Hematopoietic multipotent progenitor cell treated with erythropoietin and hydrocortisone succinate and interleukin-3 and kit ligand, for 4 days (in vitro differentiated cells): ENCODE measurements at places on chromosomes 7 and 10.
A peak's percentile ranks its signal among the peaks of the same experiment; 100 is the strongest.

DNA sequence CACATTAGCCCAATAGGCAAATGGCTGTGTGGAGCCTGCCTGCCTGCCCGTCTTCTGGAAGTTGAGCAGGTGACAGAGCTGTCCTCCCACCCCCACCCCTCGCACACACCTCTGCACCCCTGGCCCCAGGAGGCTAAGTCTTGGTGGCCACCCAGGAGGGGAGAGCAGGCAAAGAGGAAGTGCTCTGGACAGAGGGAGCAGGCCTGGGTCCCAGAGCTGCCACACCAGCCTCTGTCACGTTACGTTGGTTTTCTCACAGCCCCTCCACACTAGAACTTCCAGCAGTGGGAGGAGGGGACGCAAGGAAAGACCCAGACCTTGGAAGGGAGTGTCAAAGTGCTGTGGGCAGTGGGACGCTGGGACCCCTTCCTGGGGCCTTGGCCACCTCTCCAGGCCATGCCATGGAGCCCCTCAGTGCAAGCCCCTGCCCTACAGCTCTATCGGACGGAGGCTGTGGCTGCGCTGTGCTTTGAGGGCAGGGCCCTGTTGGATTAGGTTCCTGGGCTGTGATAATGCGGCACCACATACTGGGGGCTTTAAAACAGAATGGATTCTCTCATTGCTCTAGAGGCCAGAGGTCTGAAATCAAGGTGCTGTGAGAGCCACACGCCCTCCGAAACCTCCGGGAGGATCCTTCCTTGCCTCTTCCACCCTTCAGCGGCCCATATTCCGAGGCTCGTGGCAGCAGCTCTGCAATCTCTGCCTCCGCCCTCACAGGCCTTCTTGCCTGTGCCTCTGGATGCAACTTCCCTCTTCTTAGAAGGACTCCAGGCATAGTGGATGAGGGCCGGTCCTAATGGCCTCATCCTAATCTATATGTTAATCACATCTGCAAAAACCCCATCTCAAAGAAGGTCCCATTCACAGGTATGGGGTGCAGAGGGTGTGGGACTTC, 9.9 kb downstream of the PRKAG2 start:
- no peak for DNase-seq

DNA sequence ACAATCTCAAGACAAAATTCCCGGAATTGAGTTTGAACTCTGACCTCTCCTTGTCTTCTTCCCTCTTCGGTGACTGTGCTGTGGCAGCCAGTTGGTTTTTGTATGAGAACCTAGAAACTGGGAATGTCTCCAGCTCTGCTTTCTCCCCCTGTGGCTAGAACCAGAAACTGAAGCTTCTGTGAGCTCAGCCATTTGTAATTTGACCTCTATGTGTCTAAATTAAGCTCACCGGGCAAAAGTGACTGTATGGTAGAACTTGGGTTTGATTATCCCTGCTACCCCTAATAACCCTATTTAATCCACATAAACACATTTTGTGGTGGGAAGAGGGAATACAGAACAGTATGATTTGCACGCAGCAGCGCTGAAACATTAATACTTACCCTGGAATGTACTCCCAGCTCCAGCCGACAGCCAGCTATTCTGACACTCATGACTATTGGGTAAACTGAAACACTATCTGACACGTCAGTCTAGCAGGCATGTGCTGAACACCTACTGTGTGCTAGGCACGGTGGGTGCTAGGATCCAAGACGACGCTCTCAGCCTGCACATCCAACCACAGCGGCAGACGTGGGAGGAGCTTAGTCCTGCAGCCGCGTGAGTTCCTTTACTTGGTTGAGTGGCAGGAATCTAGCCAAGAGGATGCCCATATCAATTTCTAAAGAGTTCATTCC, 324.8 kb downstream of the SFMBT2 start:
- DNase-seq = no peak

DNA sequence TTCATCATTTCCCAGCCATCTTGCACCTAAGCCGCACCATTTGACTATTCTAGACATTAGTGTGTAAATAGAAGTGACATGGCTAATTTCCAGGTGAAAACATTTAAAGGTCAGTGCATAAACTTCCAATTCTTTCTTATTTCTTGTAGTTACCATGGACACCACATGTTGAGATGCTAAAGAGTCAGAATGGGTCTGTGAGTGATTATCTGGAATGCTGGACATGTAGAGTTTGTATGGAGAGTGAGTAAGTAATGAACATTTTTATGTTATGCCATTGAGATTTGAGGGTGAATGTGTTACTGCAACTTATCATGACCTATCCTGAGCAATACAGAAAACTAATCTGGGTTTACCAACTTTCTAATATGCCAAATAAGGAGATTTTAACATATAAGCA, 60.4 kb downstream of the MEOX2 start:
- DNase-seq = no peak

DNA sequence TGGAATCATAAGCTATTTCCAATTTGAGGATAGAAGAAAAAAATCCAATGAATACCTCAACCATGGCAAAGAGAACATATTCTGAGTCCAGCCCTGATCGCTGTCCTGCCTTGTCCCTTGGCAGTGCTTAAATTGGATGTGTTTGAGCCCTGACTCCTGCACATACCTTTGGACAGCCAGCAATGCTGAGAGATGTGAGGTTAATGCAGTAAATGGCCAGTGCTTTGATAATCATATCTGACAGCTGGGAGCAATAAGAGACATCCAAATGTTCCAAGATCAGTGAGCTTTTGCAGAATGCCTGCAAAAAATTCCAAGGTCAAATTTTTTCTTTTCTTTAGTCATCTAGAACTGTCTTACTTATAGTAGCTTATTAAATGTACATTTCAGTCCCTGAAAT, 80.1 kb upstream of the LRRC17 start:
- no peak for DNase-seq

- no peak for DNase-seq
Observed at GRCh38 chr10:126170776-126171175, 217.5 kb downstream of the ADAM12 start.

DNA sequence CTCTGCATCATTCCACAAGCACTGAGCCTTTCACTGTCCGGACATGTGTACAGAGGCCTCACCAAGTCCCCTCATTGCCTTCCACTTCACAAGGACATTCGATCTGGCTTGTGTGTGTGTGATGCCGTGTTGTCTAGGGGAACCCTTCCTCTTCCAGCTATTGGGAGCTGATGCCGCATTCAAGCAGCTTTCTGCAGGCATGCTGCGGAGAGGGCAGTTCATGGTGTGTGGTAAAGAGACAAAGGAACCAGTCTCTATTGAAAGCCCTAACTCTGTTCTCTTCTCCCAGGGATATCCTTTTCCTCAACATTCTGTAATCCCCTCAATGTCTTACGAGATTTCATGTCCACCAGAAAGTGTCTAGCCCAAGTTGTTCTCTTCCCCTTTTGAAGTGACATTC, 141.6 kb downstream of the ALOX5 start:
- no peak for DNase-seq

- DNase-seq = peak; percentile 42
Observed at GRCh38 chr7:100568176-100568895, 5.4 kb downstream of the SAP25 start.
